ENCODE measurements at places on chromosomes 1 and 21.

GRCh38 chr1:88698140-88698539, 14.1 kb downstream of the PKN2 start:
- DNase-seq, result no peak

DNA sequence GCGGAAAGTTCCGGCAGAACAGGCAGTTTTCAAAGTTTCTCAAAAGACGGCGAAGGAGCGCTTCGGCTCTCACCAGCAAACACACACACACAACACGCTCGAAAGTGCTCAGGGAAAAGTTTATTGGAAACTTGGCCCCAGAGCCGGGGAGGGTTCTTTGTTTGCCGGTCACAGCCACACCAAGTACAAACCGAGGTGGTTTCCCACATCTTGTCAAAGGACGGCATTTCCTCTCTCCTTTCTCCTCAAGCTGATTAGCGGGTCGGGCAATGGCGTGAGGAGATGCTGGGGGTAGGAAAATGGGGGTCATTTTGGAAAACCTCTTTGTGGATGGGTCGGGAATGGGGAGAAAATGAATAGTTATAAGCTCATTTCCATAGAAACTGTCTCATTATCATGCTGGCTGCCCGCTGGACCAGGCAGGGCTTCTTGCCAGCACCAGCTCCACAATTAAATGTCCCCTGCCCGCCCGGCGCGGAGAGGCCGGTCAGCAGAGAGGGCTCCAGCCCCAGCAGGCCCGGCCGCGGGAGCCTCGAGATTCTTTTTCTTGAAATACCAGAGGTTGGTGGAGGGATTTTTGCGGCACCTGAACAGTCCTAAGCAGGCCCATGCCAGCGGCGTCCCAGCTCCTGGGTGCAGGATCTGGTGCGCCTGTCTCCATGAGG, 92.3 kb downstream of the PRDM16 start:
- no peak for DNase-seq

- DNase-seq, result no peak
These were observed 86.3 kb upstream of the VANGL1 start for GRCh38 chr1:115555446-115555845.

DNA sequence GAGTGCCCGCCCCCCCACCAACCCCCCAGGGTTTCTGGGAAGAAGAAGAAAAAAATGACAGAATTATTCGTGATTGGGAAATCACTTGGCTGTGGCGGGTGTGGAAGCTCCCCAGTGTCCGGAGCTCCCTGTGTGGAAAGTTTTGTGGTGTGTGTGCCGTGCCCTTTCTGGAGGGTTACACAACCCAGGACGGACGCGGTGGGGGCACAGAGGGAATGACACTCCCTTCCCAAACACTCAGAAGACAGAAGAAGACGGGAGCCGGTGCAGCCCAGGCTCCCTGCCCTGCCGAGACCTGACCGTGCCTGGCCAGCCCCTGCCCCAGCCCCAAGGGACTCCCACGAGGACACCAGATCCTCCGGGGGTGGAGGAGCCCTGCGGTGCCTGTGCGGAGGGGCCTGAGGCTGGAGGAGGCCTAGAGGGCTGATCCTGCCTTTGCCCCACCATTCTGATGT, 33.0 kb upstream of the ADARB1 start:
- no peak for DNase-seq

GRCh38 chr1:228920831-228921230, 185.6 kb downstream of the RHOU start:
- no peak for DNase-seq

GRCh38 chr1:70779571-70779970, 268.0 kb downstream of the PTGER3 start:
- DNase-seq, result no peak

DNA sequence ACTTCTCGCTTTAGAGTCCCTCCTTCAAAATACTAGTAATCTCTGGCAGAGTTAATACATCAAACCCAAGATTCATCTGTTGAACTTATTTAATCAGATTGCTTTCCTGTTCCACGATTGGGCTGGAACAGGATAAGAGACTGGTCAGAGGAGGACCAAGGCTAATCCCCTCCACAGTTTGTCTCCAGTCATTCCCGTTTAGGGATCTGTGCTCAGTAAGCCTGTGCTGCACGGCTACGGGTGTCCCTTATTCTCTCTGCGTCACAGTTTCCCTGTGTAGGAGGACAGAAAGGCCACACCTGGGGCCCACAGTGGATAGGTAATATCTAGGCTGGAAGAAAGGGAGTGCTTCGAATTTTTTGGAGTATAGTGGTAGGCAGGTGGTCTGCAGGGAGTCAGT, 16.5 kb upstream of the NUAK2 start:
- no peak for DNase-seq

DNA sequence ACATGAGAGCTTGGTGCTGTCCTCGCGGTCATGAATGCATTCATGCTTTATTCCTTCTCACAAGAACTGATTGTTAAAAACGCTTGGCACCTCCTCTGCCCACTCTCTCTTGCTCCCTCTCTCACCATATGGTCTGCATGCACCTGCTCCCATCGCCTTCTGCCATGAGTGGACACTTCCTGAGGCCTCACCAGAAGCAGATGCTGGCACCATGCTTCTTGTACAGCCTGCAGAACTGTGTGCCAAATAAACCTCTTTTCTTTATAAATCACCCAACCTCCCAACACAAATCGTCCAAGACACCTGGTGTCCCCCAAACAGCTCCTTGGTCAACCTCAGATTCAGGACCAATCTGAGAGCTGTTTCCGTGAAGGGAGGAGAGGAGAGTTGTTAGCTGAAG, 43.3 kb upstream of the PCBP3 start:
- no peak for DNase-seq

GRCh38 chr1:101846820-101847219, 149.9 kb downstream of the OLFM3 start:
- DNase-seq, result no peak

DNA sequence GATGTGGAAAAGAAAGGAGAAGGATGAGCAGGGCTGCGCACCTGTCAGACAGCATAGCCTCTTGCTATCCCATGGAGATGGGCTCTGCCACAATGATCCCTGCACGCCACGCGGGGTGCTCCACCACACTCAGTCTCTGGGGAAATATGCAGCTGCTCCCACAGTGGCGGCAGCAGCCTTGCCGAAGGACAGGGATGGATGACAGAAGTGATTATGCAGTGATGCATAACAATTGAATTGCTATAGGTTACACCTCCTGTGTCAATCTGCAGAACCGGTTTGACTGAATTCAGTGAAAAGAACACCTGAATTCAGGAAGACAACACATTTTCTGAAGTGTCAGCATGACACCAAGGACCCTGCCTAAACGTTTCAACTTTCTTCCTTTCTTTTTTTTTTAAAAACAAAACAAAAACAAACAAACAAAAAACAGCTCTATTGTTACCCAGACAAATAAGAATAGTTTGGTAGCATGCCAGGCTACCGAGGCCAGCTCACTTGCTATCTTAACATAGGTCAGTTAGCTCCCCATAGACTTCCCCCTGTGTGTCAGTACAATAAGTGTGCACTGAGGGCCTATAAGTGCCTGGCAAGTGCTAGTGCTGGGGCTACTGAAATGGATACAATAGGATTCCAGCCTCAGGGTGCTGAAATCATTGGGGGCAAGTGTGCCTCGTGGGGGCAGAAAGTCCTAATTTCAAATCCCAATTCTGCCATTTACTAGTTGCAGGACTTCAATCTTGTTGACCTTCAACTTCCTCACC, 127.6 kb upstream of the LMO4 start:
- DNase-seq, result no peak

DNA sequence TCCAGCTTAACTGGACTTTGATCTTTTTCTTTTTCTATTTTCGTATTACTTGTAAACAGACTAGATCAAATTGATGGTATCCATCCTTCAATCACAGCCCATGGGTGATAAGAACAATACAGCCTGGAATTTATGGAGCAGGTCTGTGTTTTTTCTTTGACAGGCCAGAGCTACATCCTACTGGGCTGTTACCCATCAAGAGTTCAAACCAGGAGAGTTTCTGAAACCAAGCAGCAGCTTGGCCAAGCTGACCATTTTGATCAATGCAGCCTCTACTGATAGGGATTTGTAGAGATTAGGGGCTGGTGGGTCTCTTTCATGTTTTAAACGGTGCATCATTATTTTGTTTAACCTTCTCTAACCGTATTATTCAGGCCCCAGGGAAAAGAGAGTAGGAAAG, 24.3 kb upstream of the CCDC190 start:
- no peak for DNase-seq

DNA sequence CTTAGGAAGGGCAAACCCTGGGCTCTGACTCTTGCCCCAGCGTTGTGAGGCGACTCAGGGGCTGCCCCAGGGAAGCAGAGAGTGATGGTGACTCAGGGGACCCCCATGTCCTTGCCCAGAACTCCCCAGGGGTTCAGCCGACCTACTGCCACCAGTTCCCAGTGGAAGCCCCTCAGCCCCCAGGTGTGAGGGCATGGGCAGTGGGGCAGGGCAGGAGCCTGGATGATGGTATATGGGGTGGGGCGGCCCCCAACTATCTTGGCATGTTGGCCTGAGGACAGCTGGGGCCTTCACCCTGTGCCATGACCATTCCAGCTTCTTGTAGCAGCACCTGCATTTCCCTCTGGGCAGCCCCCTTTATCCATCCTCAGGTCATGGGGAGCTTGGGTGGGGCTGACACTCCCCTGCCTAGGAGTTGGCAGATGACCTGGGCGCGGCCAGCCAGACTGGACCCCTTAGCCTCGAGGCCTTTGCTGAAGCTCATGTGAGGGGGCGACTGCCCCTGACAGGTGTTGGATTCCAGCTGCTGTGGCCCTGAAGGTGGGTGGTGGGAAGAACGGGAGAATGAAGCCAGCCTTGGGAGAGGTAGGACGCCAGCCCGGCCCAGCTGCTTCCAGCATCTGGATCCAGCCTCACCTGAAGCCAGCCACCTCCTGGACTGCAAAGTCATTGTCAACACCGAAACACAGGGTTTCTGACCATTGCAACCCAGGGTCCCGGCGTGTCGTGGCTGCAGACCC, 1.8 kb upstream of the FNDC10 start:
- DNase-seq, result no peak

- DNase-seq, result no peak
These were observed 6.8 kb downstream of the PRXL2B start for GRCh38 chr1:2593251-2593878.

DNA sequence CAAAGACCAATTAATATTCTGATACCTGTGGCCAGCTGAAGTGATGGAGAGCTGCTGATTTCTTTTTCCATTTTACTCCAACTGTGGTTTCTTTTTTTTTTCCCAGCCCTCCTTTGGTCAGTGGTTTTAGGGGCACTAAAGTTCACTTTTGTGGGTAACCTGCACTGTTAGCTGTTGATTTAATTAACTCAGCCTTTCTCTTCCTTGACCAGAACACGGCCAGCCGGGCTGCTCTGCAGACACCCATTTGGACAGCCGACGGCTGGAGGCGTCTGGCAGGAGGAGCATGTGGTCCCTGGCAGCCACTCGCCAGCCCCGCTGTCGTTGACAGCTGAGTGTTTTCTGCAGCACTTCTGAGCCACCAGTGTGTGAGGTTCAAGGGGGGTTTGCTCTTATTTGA, 136.2 kb upstream of the RUNX3 start:
- DNase-seq, result no peak

- DNase-seq, result no peak
These were observed 39.3 kb downstream of the SPAG17 start for GRCh38 chr1:118145721-118146120.

GRCh38 chr1:1671365-1672119, 12.7 kb upstream of the CDK11B start:
- no peak for DNase-seq

- no peak for DNase-seq
These were observed 21.0 kb downstream of the JUN start for GRCh38 chr1:58762806-58763205.

- no peak for DNase-seq
These were observed 27.5 kb downstream of the COL6A1 start for GRCh38 chr21:46008893-46009621.

- no peak for DNase-seq
These were observed 5.7 kb downstream of the FHL3 start for GRCh38 chr1:37999430-38000232.

DNA sequence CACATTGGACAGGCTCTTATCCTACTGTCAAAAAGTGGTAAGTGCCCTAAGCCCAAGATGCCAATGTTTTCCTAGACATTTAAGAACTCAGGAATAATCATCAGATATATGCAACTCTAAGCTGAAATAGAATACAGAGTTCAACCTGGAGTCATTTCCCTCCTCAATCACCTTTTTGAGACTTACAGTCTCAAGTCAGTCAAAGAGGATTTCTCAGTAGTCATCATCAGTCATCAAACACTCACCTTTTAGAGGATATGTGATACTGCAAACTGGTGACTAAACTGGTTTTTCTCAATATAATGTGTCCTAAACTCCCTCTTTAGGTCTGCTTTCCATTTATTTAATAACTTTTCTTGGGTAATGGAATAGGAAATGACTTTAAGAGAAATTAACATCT, 145.3 kb upstream of the ADAMTS5 start:
- DNase-seq, result no peak

- no peak for DNase-seq
These were observed 13.7 kb upstream of the C1orf21 start for GRCh38 chr1:184373155-184373554.

- DNase-seq, result no peak
These were observed 561.8 kb upstream of the ADAMTS5 start for GRCh38 chr21:27528697-27529096.

GRCh38 chr1:214303141-214303930, 22.4 kb downstream of the SMYD2 start:
- DNase-seq, result no peak

DNA sequence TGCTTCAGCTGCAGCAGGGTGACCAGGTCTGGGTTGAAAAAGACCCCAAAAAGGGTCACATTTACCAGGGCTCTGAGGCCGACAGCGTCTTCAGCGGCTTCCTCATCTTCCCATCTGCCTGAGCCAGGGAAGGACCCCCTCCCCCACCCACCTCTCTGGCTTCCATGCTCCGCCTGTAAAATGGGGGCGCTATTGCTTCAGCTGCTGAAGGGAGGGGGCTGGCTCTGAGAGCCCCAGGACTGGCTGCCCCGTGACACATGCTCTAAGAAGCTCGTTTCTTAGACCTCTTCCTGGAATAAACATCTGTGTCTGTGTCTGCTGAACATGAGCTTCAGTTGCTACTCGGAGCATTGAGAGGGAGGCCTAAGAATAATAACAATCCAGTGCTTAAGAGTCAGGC, 2.9 kb downstream of the C1QA start:
- no peak for DNase-seq

- no peak for DNase-seq
These were observed 31.5 kb downstream of the COL18A1 start for GRCh38 chr21:45436351-45437065.

DNA sequence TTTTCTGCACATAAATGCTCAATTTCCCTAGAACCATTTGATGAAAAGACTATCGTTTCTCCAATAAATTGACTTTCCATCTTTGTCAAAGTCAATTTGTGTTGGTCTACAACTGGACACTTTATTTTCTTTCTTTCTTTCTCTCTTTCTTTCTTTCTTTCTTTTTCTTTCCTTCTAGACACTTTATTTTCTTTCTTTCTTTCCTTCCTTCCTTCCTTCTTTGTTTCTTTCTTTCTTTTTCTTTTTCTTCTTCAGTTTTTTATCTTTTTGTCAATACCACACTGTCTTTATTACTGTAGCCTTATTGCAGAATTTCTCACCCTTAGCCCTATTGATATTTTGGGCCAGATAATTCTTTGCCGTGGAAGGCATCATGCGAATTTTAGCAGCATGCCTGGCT, 73.5 kb downstream of the FASLG start:
- DNase-seq, result no peak

GRCh38 chr1:16051039-16051438, 7.5 kb downstream of the CLCNKB start:
- DNase-seq, result no peak

Measured in stimulated activated CD8-positive, alpha-beta memory T cell treated with anti-CD3 and anti-CD28 coated beads, Interleukin-12 subunit alpha, Interleukin-12 subunit beta, amount 100 ng/mL, for 1 hour (primary cell).